Small intestine (tissue), 16 donors: ENCODE measurements at places on chromosomes 2 and 18. TPM values are rescaled to one million over a fixed set of nuclear protein-coding genes. Genes with fewer than 3 reads are reported as not detected.

Gene HOXD13
- polyA plus RNA-seq = not detected

- DNase-seq = no peak
Observed at GRCh38 chr2:209351636-209352035, 72.2 kb upstream of the MAP2 start.

Gene GALNT3
- 21.6 TPM for polyA plus RNA-seq

DNA sequence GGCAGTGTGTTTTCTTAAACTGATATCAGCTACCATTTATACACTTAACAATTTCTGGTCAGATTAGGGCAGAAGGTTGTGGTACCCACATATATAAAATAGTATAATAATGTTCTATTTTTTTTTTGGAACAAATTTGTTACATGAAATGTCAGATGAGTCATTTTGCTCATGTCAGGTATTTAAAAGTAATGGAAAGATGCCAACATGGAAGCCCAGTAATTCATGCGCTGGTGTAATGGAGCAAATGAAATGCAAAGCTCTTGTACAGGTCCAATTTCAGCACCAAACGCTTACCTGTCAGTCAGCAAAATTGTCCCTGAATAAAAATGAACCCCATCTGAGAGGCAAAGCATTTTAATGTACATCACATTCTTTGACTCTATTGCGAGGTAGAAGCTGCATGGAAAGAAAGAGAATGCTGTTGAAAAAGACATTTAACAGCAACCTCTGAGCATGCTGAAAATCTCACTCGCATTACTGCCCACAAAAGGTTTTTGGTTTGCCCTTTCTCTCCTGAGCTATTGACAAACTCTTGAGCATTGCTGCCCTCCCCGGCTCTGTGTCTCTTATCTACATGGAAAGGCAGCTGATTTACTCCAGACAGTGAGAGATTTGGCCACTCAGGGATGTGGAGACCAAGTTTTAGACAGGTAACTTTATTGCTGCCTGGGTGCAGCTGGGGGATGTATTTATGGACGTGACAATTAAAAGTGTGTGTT, 217.5 kb downstream of the CAMKMT start:
- DNase-seq = no peak

DNA sequence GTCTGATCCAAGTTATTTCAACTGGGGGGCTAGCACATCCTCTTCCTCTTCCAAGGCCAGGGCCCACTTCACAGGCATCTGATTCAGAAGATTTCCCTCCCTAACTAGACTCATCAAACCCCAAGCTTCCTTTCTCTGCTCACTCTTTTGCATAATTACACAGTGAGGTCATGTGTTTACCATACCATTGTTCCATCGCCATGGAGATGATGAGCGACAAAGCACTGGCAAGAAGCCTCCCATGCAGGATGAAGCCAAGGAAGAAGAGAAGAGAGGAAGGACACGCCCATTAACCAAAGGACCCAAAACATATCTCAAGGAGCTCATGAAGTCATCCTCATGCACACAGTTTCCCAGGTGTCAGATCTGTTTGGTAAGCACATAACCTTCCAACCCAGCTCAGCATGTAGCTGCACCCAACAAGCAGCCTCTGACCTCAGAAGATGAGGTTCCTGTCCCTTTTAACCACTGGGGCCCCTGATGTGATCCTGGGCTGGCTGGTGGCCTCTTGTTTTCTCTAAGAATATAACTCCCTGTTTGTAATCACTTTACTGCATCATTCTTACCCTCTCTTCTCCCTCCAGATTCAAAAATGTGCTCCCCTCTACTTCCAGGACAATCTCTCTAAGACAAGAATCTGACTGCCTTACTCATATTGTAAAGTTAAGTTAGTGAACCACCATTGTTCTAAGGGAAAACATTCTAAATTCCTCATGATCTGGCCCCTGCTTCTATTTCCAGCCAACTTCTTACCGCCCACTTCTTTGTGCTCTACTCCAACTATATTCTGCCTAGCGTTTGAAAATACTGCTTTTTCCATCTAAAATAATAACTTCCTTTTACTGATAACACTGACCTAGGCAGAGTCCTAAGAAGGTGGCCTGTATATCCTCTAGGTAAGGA, 190.1 kb downstream of the TTC32 start:
- DNase-seq = peak; percentile 49

- peak; percentile 74 for DNase-seq
Observed at GRCh38 chr2:165401285-165401852, 68.1 kb upstream of the CSRNP3 start.

Gene SAP130
- polyA plus RNA-seq = 7.6 TPM

DNA sequence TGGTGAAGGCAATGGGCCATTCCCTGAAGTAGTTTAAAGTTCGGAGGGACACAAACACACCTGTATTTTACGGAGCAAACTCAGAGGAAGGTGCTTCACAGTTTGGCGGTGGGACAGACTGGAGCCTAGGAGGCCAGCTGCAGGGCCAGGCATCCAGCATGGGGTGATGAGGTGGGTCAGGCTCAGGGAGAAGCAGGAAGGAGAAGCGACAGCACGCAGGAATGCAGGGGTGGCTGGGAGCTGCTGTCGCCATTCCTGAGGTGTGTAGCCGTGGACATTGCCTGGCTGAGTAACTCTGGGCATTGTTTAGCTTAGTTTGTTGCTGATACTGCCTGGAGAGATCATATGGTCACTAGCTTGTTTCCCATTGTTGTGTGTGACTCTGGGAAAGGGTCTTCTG, 35.8 kb upstream of the METTL21A start:
- no peak for DNase-seq

Gene RND3
- polyA plus RNA-seq = 36.2 TPM

DNA sequence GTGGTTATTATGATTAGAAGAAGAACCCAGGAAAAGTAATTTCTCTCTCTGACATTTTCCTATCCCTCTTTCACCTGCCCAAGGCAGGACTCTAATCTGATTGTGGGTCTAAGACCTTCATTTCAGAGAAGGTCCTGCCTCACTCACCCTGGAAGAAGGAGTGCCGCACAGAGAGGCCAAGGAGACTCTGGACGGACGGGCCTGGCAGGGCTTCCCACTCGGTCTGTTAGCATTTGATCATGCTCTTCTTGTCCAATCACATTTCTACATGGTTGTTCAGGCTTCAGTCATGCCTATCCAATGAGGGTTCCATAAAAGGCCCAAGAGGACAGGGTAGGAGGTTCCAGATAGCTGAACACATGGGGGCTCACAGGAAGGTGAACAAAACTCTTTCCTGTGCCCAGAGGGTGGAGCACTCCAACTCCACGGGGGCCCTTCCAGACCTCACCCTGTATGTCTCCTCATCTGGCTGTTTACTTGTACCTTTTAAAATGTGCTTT, 27.0 kb downstream of the ZNF892 start:
- DNase-seq = no peak

- DNase-seq = no peak
Observed at GRCh38 chr18:31504455-31505147, 6.6 kb downstream of the DSG2 start.

DNA sequence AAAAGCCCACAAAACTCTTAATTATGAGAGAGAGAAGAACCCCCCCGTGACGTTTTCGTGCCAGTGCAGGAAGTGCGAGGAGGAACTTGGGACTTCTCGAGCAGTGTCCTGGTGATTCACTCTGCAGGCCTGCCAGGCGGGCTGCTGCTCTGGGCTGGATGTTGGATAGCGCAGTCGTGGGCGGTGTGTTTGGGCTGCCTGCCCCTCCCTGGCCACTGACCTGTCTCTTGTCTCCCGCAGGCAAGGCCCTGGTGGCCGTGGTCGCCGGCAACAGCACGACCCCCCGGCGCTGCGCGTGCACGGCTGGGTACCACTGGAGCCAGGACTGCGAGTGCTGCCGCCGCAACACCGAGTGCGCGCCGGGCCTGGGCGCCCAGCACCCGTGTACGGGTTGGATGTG, 29.0 kb downstream of the TNFRSF11A start:
- DNase-seq = no peak

GRCh38 chr2:216671081-216671411, 24.3 kb downstream of the IGFBP5 start:
- no peak for DNase-seq

Gene DNAJC27
- polyA plus RNA-seq = 5.3 TPM

GRCh38 chr2:217979151-217979811, 23.5 kb downstream of the TNS1 start:
- peak; percentile 26 for DNase-seq

Gene PKDCC
- polyA plus RNA-seq = 13.8 TPM
